ENCODE measurements at places on chromosomes 13 and 19.

GRCh38 chr13:40440990-40441820 lies 225.2 kb downstream of the FOXO1 start:
- DNase-seq: no peak

DNA sequence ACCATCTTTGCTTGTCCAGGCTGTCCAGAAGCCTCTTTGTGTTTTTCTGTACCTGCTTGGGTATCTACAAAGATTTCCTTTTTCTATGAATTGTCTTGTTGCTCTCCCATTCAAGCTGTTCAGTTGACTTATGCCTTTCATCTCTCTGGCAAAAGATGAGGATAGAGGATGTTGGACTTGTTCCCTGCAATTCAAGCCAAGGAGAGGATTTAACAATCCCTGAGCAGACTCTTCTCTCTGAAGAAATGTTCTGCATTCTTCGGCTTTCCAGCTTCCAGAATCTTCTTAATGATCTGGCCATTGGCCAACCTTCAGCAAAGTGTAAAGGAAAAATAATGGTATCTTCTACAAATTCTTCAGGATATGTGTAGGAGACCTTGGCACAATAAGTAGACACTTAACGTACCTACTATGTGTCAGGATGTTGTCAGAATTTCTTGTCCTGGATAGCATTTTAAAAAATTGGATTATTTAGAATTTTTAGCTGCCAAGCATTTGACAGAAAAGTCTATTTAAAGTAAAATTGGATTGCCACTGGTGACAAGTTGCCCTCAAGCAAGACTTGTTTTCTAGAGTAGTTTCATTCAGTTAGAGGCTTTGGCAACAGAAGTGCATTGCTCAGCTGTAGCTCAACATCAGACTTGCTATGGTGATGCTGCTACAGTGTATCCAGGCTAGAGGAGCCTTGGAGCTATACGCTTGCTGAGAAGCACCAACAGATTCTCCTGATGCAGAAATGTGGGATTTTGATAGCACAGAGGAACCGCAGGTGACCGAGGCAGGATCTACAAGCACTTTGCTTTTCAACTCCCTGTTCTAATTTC lies 455.7 kb downstream of the SUCLA2 start:
- no peak for DNase-seq

GRCh38 chr19:11549386-11549953 lies 9.6 kb downstream of the ELOF1 start:
- DNase-seq: no peak

- no peak for DNase-seq
Observed at GRCh38 chr19:28936001-28936400, 276.9 kb downstream of the UQCRFS1 start.

DNA sequence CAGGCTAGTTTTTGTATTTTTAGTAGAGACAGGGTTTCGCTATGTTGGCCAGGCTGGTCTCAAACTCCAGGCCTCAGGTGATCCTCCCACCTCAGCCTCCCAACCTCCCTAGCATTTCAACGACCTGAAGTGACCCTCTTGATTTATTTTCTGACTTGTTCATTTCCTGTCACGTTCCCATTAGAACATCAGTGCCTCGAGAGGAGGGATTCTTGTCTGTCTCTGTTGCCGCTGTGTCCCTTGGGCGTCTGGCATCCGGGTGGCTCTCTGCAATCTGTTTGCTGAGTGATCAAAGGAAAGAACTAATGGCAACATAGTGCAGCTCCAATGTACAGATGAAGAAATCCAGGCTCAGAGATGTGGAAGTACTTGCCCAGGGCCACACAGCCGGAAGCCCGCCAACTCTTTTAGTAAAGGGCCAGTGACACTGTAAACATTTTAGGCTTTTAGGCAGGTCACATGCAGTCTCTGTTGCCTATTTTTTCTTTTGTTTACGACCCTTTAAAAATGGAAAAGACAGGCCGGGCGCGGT lies 47.5 kb downstream of the NFIC start:
- DNase-seq: no peak

DNA sequence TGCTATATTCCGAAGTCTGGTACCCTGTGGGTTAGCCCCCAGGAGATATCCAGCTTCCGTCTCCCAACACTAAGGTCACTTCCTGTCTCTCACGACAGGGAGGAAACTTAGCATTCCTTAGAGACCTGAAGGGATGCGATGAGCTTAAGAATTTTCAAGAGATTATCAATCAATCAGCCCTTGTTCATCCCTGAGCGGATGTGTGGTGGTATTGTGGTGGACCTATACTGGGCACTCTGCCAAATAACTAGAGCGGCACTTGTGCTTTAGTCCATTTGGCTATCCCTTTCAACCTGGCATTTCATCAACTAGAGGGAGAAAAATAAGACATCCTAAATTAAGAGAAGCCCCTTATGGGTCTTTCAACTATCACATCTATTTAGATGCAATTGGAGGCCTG lies 30.9 kb upstream of the ZNF562 start:
- no peak for DNase-seq

DNA sequence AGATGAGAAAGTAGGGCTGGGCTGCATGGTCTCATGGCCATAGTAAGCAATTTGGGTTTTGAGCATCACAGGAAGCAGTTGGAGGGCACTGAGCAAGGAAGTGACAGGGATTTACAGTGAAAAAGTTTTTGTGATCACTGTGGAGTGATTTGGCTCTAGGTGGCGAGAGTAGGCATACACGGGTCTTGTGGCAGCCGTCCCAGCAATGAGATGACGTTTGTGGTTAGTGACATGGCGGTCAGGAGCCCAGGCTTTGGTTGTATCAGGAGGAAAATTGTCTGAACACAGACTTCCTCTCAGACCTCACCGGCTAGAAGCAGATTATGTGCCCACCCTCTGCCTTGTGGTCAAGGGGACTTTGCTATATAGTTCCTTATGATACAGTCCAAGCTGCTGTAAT lies 3.3 kb downstream of the ZNF444 start:
- DNase-seq: no peak

Measured in HEK293T (cell line).